ENCODE measurements at places on chromosomes 5 and 9.

DNA sequence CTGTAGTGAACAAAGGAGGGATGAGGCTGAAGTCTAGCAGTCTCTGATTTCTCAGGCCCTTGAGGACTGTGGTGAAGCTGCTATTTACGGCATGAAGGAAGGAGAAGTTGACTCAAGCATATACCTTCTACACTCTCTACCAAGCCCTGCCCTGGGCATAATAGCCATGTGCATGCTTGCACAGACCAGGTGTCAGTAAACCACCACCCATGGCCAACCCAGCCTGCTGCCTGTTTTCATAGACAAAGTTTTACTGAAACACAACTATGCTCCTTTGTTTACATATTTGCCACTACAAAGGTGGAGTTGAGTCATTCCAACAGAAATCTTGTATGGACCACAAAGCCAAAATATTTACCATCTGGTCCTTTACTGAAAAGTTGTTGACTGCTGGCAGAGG lies 126.9 kb downstream of the PAPPA start:
- DNase-seq, result no peak

- no peak for DNase-seq
These were observed 3.7 kb downstream of the GGTA1 start for GRCh38 chr9:121495976-121496375.

DNA sequence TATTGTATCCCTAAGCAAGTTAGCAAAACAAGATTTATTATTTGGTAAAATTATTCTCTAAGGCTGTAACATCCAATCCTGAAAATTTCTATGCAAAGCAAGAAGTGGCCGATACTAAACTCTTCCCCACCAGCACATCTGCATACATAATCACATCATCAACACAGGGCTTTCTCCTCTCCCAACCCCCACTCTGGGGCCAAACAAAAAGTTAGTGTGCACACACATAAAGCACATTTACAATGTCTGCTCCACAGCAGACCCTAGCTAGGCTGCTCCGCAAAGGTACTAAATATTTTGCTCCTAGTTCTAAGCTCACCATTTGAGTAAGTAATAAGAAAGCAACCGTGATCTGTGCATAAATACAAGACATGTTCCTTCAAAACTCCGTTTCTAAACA lies 3.6 kb downstream of the RNF130 start:
- DNase-seq, result no peak

DNA sequence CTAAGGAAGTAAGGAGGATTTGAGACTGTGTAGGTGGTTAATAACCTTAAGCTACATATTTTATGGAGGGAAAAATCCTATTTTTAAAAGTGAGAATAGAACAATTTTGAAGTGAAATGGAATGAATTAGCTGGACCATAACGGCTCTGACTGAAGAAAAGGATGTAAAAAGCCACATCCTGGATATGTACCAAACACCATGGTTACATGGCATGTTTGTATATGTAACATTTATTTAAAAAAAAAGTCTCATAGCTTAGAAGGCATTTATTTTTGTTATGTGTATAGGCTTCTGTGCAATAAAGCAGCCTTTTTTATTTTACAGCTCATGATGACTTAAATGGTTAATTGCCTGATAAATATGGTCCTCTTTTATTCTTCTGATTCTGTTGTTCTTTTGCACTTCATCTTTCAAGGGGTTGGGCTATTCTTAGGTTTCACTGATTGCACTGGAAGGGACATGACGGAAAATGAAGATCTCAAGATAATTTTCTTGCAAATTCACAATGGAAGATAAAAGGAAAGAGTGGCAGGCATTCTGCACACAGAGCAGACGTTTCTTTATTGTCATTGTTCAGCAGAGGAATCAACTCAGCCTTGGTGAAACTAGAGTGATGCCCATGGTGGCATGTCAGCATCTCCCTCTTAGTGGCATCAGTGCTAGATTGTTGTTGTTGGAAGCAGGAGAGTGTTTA lies 63.1 kb downstream of the DOCK8 start:
- DNase-seq, result peak; percentile 52

- no peak for DNase-seq
These were observed 73.8 kb upstream of the RAI14 start for GRCh38 chr5:34582371-34582770.

GRCh38 chr5:135263022-135263668 lies 135.9 kb downstream of the MACROH2A1 start:
- DNase-seq, result no peak

GRCh38 chr9:5569409-5569808 lies 59.1 kb downstream of the PDCD1LG2 start:
- DNase-seq, result no peak

GRCh38 chr5:135462304-135462703 lies 10.2 kb upstream of the TIFAB start:
- DNase-seq, result peak; percentile 66

GRCh38 chr5:10354048-10354872 lies 765 bp downstream of the MARCHF6 start:
- DNase-seq, result peak; percentile 27

- DNase-seq, result no peak
These were observed 13.3 kb downstream of the UCK1 start for GRCh38 chr9:131517761-131518190.

DNA sequence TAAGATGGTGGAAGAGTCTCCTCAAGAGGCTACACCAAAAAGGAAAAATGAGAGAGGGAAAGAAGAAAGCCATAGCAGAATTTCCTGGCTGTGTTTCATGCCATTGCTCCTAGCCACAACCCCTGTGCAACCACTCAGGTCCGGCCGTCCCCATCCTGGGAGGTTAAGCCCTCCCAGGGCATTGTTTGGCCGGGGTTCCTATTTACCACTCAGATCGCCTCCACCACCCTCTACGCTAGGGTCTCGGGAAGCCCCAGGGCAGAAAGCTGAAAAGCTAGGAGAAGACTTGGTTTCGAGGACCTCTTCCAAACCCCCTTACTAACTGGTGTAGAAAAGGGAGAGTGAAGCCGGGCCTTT lies 715 bp downstream of the RC3H2 start:
- peak; percentile 36 for DNase-seq

DNA sequence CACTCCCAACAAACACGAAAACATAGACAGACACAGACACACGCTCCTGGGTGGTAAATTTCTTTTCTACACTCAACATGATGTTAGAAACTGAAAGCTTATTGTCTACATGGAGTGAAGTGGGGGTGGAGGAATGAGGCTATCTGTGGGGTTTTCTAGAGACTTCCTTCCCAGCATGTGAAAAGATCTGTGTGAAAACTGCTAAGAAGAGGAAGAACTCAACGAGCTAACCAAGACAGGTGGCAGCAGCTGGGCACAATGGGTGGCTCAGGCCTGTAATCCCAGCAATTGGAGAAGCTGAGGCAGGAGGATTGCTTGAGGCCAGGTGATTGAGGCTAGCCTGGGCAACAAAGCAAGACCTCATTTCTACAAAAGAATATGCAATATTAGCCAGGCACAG lies 7.6 kb downstream of the FYB1 start:
- DNase-seq, result no peak

DNA sequence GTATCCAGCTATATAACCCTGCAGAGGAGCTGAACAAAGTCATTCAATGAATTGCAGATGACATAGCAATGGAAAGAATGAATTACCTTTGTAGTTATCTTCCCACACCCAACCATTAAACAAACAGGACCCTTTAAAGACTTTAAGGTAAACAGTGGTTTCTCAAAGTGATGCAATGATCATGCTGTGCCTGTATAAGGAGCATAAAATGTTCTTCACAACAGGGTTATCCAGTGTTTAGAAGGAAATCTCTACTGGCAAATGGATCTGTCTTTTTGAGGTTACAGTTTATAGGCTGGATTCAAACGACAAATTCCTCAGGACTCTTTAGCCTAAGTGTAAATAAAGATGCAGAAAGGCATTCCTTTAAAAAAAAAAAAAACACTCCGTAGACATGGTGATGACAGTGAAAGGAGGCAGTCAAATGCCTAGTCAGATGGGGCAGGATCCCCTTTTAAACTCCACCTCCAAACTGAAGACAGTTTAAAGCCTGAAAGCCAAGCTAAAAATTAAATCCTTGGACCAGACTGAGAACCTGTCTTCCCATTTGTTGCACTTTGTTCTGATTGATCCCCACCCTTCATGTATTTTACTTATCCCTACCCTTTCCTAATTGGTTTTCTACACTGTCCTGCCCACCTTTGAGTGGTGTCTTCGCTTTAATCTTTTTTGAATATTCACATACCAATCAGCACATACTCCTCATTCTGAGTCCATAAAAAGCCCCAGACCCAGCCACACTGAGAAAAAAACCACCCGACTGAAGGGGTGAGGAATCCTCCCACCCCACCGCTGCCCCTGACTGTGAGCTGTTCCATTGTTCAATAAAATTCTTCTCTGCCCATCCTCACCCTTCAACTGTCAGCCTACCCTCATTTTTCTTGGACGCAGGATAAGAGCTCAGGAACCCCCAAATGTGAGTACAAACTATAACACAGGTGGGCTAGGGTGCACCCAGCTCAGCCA lies 761.3 kb upstream of the DMAC1 start:
- DNase-seq, result no peak

DNA sequence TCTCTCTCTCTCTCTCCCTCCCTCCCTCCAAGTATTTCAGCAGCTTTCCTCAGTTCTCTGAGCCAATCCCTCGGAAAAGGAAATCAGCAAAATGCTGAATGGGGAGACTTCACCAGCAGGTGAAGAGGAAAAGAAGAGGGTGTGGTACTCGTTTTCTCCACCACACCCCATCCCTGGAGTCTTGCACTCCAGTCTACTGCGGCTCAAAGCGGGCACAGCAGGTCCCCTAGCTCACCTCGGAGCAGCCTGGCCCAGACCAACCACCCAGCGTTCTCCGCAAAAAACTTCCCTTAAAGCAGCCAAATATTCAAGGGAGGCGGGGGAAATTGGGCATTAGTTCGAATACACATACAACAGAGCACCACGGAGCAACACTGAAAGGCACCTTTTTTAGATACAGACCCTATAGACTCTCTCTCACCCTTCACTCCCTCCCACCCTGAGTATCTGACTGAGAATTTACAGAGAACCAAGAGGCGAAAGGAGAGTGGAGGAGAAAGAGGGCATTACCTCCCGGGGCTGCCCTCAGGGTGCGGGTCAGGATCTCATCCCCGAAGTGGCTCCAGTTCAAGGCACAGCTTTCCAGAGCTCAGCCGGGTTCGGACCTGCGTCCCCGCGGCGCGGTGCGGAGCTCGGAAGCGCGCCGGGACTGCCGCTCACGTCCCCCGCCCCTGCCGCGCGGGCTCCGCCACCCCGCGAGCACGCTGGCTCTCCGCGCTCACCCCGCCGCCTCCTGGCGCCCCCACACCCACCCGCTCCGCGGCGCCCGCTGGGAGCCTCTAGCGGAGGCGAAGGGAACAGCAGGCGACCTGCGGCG lies 1638.5 kb upstream of the C9orf72 start:
- peak; percentile 30 for DNase-seq

- no peak for DNase-seq
These were observed 446 bp downstream of the NXNL2 start for GRCh38 chr9:88535226-88536022.
